ENCODE measurements at places on chromosomes 5 and 9. TPM values are rescaled to one million over a fixed set of nuclear protein-coding genes. Genes with fewer than 3 reads are reported as not detected.

GRCh38 chr9:79127661-79128060, 444.1 kb upstream of the TLE4 start:
- DNase-seq: no peak

- DNase-seq: no peak
Measured at GRCh38 chr5:75663579-75664284, 52.5 kb downstream of the ANKDD1B start.

DNA sequence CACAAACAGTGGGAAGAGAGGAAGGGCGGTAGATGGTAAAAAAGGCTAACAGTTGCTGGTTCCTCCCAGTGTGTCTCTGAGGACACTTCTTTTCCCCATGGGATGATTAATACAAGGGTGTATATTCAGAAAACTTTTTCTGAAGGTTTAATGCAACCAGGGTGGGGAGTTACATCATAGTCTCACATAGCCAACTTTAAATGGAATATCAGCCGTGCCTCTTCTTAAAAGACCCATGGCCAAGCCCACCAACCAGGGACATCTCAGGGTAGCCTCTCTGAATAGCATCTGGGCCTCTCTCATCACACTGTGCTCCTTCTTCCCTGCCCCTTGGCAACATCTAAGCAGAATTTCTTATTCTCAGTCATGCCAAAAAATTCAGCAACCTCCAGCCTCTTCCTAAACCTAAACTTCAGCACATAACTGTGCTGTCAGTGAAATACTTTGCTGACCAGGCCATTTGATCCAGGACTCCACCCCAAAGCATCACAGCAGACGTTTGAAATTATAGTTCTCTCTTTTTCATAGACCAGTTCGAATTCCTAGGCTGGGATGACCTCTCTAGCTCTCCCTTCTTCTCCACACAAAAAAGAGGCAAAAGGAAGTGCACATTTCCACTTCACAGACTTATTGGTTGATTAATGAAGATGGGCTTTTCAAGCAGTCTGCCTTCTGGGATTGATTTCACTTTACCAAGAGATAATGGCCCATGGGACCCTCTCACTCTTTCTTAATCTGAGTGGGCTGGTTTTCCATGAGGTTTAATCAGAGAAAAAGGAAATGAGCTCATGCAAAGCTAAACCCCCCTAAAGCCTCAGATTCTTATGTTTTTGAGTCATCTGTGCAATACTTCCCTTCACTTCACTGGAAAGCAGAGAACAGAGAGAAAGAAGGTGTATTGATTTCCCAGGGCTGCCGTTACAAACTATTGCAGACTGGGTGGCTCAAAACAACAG, 85.1 kb upstream of the RAI14 start:
- DNase-seq: no peak

DNA sequence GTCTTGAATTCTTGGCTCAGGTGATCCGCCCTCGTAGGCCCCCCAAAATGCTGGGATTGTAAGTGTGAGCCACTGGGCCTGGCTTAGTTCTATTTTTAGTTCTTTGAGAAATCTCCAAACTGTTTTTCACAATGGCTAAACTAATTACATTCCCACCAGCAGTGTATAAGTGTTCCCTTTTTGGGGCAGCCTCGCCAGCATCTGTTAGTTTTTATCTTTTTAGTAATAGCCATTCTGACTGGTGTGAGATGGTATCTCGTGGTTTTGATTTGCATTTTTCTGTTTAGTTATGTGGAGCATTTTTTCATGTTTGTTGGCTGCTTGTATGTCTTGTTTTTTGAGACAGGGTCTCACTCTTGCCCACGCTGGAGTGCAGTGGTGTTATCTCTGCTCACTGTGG, 28.2 kb downstream of the CNOT6 start:
- DNase-seq: no peak

The PFN3 gene
- not detected for total RNA-seq

Data from gastrocnemius medialis (tissue), 4 donors.